HFF-Myc (cell line): ENCODE measurements at places on chromosomes 11 and 22.

- DNase-seq, result peak; percentile 37
Measured at GRCh38 chr11:76918941-76919386, 58.2 kb downstream of the ACER3 start.

GRCh38 chr11:111945198-111945597 lies 8.1 kb downstream of the DIXDC1 start:
- no peak for DNase-seq

- no peak for DNase-seq
Measured at GRCh38 chr22:25485626-25486545, 78.6 kb upstream of the GRK3 start.

DNA sequence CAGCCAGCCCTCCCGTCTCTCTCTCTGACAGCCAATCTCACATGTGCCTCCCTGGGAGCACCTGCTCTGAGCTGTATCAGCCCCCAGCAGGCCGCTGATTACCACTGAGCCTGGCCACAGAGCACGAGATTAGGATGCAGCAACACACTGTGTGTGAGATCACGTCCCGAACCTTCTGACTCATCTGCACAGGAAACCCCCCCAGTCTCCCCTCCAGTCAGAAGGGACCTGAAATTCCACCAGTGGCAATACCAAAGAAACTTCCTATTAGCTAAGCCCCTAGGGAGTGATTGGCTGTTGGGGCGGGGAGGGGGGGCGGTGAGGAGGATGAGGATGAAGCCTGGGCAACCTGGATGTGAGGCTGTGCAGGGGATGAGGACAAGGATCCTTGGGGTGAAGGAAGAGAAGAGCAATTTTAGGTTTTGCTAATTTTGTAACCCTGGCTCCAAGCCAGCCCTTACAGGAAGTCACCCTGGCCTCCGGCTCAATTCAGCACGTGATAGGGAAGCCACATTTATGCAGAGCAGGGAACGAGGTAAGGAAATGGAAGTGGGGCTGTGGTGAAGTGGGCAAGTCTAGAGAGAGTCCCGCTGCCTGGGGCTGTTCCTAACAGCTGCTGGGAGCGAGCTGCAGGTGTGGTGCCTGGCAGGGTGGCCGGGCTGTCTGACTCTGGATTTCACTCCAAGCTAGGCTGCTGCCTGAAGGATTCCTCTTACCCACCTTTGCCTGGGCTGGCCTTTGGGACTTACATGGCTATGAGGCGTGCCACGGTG lies 1.9 kb downstream of the SLC43A3 start:
- DNase-seq, result peak; percentile 72

DNA sequence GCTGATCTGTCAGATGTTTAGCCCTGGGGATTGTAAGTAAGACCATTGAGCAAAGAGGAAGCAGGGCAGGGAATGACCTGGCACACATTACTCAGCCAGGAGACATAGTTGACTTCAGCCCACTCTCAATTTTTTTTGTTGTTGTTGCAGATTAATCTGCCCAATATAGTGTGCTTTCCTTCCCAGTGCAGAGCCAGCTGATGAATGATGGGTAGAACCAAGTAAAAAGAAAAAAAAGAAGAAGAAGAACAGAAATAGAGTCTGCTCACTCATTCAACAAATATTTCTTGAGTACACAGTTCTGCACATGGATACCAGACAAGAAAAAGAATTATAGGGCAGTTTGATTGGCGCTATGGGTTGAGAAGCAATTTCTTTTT lies 292.7 kb downstream of the ETS1 start:
- no peak for DNase-seq

- DNase-seq, result peak; percentile 9
Measured at GRCh38 chr11:124746621-124747243, 5.3 kb downstream of the VSIG2 start.

DNA sequence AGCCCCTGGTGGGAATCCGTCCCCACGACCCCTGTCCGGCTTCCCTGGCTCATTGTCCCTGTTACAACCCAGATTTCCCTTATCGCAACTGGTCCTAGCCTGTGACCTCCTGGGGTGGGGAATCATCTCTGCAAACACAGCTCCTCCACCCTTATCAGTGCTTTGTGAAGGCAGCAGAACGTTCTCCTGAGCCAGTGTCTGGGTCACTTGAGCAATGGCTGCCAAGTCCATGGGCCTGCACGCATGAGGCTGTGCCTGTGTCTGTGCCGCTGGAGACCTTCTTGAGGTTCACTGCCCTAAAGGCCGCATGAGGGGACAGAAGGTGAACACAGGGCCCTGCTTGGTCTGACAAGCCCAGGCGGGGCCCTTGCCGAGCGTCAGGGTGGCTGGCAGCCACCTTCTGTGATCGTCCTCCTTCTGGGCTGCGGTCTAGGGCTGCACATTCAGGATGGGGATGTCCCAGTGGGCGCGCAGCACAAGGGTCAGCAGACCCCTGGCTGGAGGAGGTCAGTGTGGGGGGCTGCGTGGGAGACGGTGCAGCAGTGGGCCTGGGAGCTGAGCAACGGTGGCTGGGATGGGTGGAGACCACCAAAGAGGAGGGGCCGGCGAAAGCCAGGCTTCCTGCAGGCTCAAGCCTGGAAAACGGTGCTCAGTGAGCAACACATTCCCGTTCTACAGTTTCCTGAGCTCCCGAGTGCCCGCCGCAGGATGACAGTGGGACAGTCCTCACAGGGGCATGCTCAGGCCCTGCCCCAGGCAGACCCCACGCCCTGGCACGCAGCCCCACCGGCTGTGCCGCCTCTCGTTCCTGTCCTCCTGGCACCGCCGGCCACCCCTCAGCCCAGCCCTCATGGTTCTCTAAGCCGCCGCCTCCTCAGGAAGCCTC lies 74.1 kb downstream of the CDKN1C start:
- no peak for DNase-seq

- DNase-seq, result no peak
Measured at GRCh38 chr11:10746871-10747270, 4.2 kb upstream of the CTR9 start.

DNA sequence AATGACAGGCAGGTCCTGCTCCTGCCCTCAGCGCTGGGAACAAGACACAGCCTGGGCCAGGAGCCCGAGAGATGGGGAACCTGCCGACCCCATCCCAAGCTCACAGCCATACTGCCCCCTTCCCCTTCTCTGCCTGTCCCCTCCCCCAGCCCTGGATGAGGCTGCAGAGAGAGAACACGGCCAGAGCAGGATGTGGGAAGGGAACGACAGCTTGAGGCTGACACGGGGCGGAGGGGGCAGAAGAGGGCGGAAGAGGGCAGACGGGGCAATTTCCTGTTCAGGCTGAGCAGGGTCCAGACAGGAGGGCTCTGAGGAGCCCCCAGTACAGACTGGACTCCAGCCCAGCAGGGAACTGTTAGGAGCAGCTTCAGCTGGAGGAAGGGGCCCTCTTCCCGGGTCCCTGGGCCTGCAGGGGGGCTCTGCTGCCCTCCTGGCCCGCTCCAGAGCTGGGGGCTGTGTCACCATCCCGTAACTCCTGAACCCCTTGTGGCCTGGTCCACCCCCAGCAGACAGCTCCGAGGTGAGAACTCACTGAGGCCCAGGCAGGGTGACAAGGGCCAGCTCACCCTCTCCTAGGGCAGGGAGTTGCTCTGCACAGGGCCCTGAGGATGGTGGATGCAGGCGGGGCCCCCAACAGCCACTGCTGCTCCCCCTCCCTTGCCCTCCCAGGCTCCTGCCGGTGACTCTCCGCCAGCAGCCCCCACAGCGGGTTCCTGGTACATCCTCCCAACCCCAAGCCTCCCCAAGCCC lies 5.7 kb downstream of the CTSD start:
- no peak for DNase-seq

- no peak for DNase-seq
Measured at GRCh38 chr11:2207773-2208621, 36.4 kb upstream of the TH start.

DNA sequence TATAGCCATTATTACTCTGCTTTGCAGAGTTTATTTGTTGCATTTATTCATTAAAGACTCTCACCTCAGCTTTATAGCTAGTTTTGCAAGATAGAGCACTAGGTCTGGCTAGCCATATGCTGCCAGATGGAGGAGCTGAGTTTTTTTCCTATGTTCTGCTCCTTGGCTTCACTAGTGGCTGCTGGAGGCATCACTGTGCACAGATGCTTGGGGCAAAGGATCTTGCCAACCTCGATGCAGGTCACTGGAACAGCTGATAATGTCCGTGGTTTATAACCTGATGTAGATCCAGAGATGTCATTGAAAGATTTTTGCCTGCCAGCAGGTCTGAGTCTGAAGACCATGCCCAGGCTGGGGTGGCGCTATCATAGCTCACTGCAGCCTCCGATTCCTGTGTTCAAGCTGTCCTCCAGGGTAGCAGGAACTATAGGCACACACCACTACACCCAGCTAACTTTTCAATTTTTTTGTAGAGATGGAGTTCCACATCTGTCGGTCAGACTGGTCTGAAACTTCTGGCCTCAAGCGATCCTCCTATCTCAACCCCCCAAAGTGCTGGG lies 63.2 kb downstream of the PACS1 start:
- no peak for DNase-seq
